ENCODE measurements at places on chromosomes 2 and 18.

- no peak for DNase-seq
These were observed 76.6 kb downstream of the TLK1 start for GRCh38 chr2:171084128-171084527.

GRCh38 chr2:235835810-235836209, 332.4 kb downstream of the GBX2 start:
- no peak for DNase-seq

DNA sequence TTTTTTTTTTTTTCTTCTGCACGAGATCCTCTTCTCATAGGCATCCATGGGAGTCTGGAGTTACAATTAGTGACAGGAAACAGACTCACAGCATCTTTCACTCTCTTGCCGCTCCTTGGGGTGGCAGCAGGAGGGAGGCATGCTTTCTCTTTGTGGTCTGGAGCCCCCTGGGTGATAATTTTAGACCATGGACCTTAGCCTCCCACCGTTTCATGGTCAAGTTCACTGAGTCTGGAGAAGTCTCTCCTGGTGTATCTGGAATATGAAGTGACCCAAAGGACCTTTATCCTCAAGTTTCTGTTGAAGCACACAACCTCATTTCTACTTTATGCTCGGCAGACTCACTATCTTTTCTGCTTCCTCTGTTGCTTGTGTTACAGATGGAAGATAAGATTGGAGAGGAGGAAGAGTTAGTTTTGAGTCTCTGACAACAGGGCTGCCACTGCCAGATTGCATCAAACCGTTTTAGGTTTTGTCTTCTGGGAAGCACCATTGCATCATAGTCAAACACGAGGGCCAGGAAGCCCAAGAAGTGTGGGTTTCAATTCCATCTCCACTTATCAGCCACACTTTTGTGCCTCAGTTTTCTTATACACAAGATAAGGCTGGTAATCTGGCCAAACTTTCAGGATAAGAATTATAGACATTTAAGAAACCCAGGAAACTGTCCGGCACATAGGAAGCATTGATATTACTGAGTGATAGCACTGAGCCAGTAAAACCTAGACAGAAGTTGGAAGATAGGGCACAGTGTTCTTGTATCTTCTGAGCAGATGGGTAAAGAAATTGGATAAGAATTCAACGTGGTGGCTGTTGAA, 62.3 kb downstream of the ADCYAP1 start:
- DNase-seq: no peak

DNA sequence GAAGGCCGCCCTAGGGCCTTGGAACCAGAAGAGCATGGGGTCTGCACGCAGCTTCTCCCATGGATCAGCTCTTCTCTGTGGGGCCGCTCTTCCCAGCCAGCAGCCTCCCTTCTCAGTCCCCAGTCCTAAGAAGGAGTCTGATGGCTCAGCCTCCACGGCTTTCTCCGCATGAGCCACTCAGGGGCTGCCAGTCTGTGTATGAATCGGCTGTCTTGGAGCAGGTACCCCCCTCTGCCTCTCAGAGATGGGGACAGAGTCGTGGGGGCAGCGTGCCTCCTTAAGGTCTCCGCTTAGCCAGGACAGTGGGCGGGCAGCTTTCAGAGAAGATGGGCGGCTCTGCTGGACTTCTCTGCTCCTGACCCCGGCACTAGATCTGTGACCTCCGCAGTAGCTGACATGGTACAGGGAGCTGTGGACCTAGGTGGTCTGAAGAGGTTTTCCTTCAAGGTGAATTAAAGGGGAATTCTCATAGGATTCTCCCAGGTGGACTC, 21.6 kb downstream of the INPP5D start:
- no peak for DNase-seq

DNA sequence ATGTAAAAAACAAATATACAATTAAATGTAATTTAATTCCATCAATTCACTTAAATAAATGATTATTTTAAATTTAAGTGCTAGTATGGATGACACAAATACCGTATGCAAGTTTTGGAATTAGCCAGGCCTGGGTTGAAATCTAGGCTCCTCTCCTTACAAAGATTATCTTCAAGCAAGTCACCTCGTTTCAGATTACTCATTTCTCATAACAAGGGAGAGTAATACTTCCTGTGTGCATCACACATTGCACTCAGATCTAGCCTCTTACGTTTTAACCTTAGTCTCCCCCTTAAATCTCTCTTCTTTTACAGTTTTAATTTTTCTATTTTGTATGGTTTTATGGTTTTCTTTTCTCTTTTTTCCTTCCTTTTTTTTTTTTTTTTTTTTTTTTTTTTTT, 1475.9 kb upstream of the NXPH2 start:
- no peak for DNase-seq

DNA sequence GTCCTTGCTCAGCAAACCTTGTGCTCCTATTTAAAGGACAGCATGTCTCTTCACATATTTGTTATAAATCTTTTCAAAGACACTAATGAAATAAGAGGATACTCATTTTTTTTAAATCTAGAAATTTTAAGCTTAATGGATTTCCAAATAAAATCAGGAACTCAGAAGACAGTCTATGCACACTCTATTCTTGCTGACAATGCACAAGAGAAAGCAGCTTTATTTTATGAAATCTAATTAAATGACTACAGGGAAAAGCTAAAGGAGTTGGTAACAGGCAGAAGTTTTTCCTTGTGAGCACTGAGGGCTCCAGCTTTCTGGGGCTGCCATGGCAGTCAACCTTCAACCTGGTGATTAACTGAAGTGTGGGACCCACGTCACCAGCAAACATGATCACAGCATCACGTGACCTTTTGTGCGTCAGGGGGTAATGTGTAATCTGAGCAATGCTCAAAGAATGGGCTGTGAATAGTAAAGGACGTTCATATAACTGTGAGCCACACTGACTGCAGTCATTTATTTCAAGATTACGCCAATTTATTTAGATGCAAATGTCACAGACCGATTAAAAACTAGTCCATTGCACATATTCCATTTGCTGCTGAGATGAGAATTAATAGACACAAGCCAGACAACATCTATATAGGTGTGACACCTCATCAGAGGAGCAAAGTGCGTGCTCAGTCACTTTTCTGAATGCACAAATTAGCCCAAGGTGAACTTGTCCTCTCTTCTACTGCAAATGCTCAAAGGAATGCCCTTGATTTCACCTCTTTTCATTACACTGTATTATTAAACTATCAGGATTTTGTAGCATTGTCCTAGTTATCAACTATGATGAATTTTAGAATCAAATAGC, 11.6 kb upstream of the DNER start:
- no peak for DNase-seq

GRCh38 chr2:529424-529823, 147.8 kb downstream of the TMEM18 start:
- DNase-seq: no peak

DNA sequence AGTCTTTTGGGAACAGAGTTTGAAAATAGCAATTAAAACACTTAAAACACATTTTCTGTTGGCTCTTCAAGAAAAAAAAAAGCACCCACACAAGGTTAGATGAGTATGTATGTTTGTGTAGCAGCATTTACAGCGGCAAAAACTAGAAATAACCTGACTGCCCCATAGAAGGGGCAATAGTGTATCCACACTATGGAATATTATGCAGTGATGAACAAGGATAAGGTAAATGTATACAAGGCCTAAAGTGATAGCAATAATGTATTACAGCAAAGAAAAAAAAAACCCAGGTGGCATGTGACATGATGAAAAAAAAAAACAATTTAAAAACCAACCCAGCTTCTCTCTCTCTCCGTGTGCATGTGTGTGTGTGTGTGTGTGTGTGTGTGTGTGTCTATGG, 34.8 kb downstream of the POLR1A start:
- no peak for DNase-seq

DNA sequence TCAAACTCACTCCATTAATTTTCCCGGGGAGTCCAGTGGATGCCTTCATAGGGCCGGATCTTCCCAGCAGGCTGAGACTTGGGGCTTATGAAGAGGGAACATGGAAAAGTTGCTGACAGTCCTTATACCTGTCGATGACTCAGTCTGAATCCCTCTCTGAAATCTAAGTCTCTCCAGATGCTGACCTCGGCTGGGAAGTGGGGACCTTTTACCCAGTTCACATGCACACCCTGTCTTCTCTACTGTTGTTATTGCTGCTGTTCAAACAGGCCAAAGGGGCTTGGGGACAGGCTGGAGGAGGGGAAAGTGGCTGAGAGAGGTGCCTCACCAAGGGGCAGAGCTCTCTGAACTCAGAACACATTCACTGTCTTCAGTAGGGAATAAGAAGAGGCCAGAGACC, 4.1 kb upstream of the TNP1 start:
- no peak for DNase-seq

DNA sequence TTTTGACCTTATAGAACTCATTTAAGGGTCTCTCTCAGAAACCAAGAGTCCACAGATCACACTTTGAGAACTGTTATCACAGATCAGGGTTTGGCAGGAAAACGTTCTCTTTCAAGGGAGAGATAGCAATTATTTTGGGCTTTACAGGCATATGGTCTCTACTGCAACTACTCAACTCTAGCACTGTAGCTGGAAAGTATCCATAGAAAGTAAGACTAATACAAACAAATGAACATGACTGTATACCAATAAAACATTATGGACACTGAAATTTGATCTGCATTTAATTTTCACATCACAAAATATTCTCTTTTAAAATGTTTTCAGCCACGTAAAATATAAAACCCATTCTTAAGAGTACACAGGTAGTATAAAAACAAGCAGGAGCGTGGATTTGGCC, 100.5 kb downstream of the TRIP12 start:
- no peak for DNase-seq

DNA sequence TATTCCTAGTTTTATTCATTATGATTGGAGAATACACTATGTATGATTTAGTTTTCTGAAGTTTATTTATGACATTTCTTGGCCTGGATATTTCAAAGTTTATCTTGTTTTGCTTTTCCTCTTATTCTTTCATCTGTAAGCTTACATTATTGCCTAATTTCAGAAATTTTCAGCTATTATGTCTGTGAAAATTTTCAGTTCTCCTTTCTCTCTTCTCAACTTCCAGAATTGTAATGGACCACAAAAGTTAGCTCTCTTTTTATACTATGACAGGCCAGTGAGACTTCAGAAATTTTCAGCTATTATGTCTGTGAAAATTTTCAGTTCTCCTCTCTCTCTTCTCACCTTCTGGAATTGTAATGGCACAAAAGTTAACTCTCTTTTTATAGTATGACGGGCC, 97.2 kb upstream of the SCN7A start:
- no peak for DNase-seq

DNA sequence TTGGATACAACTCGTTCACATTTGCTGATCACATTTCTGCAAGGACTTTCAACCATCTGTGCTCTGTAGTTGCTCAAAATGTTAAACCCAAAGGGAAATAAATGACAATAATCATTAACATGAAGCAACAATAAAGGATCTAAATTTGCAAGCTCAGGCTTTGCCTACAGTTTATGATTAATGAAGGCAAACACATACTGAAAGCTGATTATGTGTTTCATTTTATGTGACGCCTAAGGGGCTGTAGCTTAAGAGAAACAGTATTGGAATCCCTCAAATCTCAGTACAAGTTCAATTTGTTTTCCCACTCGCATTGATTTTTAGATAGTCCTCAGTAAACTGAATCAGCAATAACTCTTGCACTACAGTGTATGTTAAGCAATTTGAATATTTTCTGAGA, 160.3 kb upstream of the FSIP2 start:
- DNase-seq: no peak

- DNase-seq: no peak
These were observed 156.1 kb upstream of the ID2 start for GRCh38 chr2:8525582-8526402.

DNA sequence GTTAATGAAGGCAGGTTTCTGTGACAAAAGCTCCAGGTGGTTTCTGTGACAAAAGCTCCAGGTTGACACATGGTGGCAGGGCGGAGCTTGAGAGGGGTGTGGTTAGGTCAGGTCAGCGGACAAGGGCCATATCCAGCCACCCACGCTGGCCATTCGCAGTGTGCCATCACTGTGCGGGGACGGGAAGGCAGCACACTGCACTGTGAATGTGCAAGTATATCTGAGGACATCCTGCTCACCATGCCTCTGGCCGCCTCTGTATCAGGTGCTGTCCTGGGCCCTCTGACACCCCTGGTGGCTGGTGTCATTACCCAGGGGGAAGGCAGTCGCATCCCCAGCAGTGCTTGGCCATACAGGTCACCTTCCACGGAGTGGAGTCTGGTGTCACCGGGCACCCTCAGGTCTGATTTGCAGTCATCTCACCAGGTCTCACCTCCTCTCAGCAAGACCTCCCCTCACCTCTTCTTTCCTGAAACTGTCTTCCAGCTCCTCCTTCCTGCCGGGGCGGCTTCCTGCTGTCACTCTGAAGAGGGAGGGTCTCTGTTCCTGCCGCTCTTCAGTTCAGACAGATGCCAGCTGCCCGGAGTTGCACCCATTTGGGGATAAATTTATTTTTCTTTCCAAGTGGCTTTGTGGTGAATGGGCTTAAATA, 34.9 kb downstream of the CTIF start:
- no peak for DNase-seq

- no peak for DNase-seq
These were observed 7.7 kb upstream of the STK39 start for GRCh38 chr2:168255103-168255502.

DNA sequence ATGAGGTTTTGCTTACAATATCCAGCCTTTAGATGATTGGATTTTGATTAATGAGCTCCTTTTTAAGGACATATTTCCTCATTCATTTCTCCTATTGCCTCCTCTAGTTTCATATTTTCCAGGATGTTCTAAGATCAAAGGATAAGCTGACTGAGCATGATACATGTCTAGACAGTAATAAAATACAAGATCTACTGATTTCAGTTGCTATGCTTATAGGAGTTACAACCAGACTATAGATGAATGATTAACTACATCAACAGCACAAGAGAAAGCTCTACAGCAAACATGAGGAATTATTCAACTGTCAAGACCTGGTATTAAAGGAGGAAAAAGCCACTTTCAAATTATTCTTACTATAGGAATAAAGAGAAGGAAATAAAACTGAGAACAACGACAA, 85.0 kb upstream of the LINC00305 start:
- no peak for DNase-seq

GRCh38 chr2:27071990-27072830, 756 bp upstream of the OST4 start:
- no peak for DNase-seq

DNA sequence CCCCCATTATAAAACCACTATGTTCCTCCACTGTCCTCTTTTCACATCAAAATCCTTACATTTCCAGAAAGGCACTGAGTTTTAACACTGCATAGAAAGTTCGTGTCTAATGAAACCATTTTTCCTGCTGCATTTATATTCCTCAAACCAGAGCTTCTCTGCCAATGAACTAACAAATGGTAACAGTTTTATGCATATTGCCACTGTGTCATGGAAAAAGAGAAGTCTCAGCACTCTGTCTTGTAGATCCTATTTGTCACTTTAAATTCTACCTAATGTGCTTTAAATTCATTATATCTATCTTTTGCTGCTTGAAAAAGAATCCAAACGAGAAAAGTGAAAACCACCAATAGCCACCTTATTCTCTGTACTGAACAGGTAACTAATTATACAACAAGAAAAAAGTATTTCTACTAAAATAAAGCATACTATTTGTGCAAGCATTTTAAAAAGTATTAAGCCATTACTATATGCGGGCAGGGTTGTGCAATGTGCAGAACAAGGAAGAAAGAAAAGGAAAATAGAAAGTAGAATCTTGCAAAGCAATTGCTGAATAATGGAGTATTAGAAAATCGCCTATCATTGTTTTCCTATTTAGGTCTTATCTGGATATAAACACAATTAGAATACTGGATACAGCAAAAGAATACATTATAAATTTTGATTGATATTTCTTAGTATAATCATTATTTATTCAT, 328.9 kb downstream of the ZEB2 start:
- no peak for DNase-seq

- DNase-seq: no peak
These were observed 230.7 kb downstream of the RND3 start for GRCh38 chr2:150256736-150257135.
